ENCODE measurements at places on chromosomes 2 and 18.
A peak's percentile ranks its signal among the peaks of the same experiment; 100 is the strongest.

DNA sequence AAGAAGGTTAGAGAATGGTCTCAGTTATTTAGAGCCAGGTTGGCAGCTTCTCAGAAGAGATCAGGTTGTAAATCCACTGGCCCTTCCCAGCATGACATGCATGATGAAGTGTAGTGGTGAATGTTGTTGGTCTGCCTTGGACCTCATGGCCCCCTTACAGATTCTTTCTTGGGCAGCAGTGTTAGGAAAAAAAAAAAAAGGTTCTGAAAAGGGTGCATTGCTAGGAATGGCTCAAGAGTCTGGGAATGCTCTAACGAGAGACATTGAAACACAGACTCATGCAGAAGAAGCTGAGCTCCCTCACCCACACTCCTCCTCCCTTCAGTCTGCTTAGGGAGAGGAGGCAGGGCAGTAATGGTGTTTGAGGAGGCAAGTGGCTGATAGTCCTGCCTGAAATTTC lies 105.5 kb downstream of the POLE4 start:
- DNase-seq, result no peak

- DNase-seq, result peak; percentile 35
Measured at GRCh38 chr18:49021433-49022129, 70.8 kb upstream of the SMAD7 start.

GRCh38 chr2:218086478-218086877 lies 17.4 kb downstream of the RUFY4 start:
- no peak for DNase-seq

DNA sequence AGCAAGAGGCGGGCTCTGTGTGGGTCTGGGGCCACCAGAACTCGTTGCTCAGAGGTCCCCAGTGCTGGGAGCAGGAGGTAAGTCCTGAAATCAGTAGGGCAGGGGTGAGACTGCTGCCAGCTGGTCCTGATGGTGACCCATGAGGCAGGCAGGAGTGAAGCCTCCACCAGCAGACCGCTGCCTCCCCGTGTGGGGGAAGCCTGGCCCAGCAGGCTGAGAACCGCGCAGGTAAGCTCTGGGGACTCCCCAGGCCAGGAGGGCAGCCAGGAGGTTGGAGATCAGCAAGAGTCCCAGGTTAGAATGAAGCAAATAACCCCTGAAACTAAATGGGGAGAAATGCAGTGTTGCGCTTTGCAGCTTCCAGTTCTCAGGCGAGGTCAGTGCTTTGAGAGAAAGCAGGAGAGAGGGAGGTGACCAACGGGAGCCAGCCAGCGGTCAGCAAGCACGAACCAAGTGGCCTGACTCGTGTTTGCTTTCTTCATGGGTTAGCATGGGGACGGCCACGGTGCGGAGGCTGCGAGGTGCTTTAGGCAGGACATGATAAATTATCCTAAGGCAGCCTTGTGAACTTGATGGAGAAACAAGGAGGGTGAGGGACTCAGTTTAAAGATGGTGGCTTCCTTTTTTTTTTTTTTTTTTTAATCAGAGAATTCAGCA lies 26.2 kb downstream of the INHBB start:
- no peak for DNase-seq

- no peak for DNase-seq
Measured at GRCh38 chr2:73028841-73029240, 42.7 kb downstream of the SFXN5 start.

DNA sequence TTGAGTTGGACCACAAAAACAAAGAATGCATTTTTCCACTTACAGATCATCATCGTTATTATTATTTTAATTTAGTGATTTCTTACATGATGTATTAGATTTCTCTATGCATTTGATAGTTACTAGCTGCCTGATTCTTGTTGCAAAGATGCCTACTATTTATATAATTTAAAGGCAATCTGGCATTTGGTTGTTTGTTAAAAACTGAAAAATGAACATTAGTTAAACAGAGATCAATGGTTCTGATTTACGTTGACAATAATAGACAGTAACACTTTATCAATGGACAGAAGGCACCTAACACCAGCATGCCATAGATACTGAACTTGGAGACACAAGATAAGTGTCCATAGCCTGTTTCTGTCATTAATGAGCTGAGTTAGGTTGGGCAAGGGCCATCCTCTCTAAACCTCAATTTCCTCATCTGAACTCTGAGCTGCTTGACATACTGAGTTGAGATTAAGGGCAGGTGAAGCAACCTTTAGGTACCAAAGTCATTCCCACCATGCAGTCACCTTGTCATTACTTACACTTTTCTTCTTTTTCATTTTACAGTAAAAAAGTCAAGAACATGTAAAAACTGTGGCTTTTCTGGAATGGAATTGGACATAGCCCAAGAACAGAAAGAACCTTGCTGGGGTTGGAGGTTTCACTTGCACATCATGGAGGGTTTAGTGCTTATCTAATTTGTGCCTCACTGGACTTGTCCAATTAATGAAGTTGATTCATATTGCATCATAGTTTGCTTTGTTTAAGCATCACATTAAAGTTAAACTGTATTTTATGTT lies 3.1 kb downstream of the CCL20 start:
- no peak for DNase-seq

DNA sequence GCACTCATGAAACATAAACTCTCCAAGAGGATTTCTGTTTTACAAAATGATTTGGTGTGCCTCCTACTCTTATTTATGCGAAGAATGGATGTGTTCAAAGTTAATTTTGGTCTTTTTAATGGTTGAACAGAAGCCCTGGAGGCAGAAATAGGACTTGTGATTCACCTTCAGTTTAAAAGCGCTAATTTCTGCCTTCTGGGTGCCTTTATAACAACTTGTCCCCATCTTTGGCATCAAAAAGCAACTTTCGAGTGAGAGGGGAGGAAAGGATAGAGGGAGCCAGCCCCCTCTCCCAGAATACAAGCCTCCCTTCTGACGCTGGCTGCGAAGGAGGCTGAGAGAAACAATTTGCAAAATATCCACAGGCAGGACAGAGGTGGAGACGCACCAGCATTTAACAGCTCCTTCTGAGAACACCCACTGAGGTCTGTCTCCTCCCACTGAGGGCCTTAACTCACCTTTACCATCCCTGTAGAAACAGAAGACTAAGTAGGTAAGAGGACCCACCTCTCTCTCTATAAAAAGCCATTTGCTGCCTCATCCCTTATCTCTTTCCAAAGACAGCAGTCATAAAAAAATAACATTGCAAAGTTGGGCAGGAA lies 24.3 kb upstream of the BCL11A start:
- no peak for DNase-seq

Data from activated T-cell treated with anti-CD3 and anti-CD28 coated beads for 24 hours (primary cell).